ENCODE measurements at places on chromosomes 3 and 15.

DNA sequence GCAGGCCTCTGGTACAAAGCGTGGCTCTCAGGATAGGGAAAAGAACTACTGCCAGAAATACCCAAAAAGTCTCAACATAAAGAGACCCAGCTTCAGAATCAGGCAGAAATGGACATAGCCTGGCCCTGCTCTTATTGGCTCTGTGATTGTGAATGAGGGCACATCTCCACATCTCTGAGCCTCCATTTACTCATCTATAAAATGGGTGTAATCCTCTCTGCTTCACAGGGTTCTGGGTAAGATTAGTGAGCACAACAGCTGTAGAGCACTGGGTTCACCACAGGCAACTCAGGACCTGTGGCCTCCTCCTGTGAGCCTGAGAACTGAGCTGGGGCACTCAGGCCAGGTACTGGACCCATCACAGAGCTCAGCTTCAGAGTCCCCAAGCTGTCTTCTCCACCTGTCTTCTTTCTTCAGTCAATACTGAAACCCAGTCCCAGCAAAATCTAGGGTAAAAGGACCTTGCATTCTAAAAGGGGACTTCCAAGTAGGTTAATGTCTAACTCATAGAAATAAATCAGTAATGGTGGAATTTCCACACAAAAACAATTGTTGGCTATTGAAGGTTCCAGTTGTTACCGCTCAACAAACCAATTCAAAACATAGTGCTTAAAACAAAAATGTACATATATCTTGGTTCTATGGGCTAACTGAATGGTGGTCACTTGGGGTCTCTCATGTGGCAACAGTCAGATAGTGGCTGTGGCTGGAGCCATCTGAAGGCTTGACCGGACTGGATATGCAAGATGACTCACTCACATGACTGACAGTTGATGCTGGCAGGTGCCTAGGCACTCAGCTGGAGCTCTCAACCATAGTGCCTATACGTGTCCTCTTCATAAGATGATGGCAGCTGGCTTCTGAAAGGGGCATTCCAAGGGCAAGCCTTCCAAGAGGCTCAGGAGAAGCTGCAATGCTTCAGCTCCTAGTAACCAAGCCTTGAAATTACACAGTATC lies 47.3 kb downstream of the TRIM42 start:
- no peak overlapping the region for H3K4me3 ChIP-seq
- no peak overlapping the region for H3K27ac ChIP-seq
- peaks cover 2% of the 10 kb centered on the region for H3K27me3 ChIP-seq
- no peaks in the 10 kb centered on the region for H3K4me1 ChIP-seq
- no peaks in the 10 kb centered on the region for H3K36me3 ChIP-seq

GRCh38 chr3:160472344-160472743 lies 22.8 kb upstream of the TRIM59 start:
- no peak for DNase-seq
- H3K4me3 ChIP-seq, result no peak overlapping the region

GRCh38 chr3:23183731-23184130 lies 19.4 kb upstream of the UBE2E2 start:
- no peaks in the 10 kb centered on the region for H3K36me3 ChIP-seq
- H3K4me3 ChIP-seq, result no peak overlapping the region
- H3K4me1 ChIP-seq, result no peaks in the 10 kb centered on the region

DNA sequence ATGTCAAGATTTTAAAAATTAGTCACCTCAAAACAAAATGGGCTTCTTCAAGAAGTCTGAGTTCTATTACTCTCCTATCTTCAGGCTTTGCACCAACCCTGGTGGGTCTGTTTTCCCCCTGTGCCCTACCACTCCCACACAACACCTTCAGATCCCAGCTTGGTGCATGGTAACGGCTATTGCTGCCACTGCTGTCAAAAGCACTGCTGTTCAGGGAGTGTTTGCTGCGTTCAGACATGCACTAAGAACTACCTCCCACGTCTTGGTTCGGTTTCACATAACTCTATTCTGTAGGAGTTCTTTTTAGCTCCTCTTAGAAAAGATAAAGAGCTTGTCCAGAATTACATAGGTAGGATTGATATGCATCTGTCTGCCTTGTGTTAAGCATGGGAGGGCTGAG lies 799.2 kb downstream of the NR2F2 start:
- no peaks in the 10 kb centered on the region for H3K4me1 ChIP-seq
- no peak overlapping the region for H3K27ac ChIP-seq
- DNase-seq, result no peak
- H3K36me3 ChIP-seq, result no peaks in the 10 kb centered on the region

DNA sequence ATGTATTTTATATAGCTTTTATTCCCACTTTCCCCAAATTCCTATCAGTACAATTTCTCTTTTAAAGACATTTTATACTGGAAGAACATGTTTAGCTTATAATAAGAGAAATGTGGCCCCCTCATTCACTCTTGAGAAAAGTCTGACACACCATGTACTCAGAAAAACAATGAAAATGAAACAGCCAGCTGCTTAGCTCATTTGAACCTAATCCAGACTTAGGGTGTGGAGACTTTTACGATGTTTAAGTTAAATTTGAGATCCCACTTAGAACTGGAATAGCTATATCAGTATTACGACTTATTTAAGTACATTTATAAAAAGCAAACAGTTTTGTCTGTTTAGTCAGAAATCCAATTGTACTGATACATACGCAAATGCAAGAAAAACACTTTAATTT lies 252.3 kb upstream of the ARRDC4 start:
- H3K27ac ChIP-seq, result no peak overlapping the region
- H3K27me3 ChIP-seq, result peaks cover 4% of the 10 kb centered on the region
- no peak for DNase-seq
- no peaks in the 10 kb centered on the region for H3K4me1 ChIP-seq

DNA sequence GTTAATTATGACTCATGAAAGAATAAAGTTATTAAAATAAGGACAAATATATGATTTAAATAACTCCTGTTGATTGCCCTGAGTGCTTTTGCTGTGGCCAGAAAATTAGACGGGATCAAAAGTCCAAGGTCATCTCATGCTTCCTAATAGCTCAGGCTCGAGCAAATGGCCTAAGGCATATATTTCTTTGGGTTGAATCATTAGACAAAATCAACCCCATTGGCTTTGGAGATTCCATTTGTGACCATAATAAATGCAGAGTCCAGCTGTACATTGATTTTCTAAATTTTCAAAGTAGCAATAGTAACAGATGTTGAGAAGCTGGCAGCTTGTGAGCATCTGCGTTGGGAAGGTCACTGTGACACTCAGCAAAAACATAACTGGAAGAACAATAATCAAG lies 464.5 kb upstream of the TGFBR2 start:
- no peaks in the 10 kb centered on the region for H3K36me3 ChIP-seq
- no peak overlapping the region for H3K27ac ChIP-seq
- H3K4me1 ChIP-seq, result no peaks in the 10 kb centered on the region
- H3K27me3 ChIP-seq, result no peaks in the 10 kb centered on the region
- H3K4me3 ChIP-seq, result no peak overlapping the region
- DNase-seq, result no peak

GRCh38 chr3:124333931-124334640 lies 342.2 kb upstream of the ROPN1 start:
- H3K4me3 ChIP-seq, result no peak overlapping the region
- no peak overlapping the region for H3K27ac ChIP-seq
- no peaks in the 10 kb centered on the region for H3K4me1 ChIP-seq
- H3K27me3 ChIP-seq, result peaks cover 6% of the 10 kb centered on the region
- no peaks in the 10 kb centered on the region for H3K36me3 ChIP-seq
- no peak for DNase-seq

Measured in activated CD4-positive, alpha-beta T cell treated with anti-CD3 and anti-CD28 coated beads for 36 hours (primary cell).